ENCODE measurements at places on chromosomes 1 and 21. TPM values are rescaled to one million over a fixed set of nuclear protein-coding genes. Genes with fewer than 3 reads are reported as not detected.

Gene H3-3A
- 287 TPM for total RNA-seq

Gene SH2D1B
- total RNA-seq = not detected

DNA sequence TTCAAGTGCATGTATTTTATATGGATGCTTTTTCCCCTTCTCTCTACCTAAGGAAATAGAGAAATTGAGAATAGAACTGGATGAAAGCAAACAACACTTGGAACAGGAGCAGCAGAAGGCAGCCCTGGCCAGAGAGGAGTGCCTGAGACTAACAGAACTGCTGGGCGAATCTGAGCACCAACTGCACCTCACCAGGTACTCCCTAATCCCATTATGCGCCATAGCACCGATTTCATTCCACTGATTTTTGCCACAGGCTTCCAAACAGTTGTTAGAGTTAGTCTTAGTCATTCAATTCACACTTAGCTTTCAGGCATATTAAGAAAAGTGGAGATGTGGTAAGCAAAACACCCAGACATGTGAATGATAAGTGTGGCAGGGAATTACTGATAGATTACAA is 122.8 kb downstream of the SDCCAG8 start:
- DNase-seq = no peak

Gene ZNHIT6
- total RNA-seq = 9.3 TPM

Gene PADI4
- total RNA-seq = 0.45 TPM

Gene LEMD1
- total RNA-seq = not detected

Gene ATXN7L2
- total RNA-seq = 2.3 TPM

GRCh38 chr1:94734963-94735901 is 84.9 kb upstream of the SLC44A3 start:
- peak; percentile 29 for DNase-seq

DNA sequence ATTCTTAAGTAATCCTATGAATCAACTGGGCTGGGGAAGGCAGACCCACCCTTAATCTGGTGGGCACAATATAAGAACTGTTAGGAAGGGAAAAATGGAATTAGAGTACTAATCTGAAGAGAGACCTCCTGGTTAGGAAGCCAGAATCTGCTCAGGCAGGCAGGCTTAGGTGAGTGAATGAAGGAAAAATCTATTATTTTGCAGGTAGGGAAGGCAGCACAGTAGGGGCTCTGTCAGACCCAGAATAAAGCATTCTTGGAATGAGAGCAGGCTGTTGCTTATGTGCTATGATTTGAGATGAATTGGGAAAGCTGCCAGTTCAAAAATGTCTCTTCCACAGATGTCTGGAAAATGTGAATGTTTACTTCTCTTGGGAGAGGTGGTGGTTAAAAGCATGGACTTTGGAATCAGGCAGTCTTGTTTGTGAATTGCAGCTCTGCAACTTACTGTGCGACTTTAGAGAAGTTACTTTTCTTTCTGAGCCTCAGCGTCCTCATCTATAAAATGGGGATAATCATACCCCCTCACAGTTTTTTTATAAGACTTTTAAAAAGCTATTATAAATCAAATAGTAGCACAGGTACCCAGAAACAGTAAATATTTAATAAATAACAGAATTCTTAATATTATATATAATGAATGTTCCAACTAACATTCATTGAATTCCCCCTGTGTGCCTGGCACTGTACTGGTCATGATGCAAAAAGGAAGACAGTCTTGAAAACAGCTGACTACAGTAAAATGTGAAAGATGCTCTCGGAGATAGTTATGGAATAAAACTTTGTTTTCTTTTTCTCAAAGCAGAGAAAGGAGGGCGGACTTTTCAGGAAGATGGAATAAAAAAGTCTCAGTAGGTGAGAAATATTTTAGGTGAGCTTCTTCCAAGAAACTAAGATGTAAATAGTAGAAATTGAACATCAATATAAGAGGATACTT is 15.3 kb upstream of the ZNF644 start:
- DNase-seq = no peak

Measured in heart right ventricle (tissue), 16 donors.